Mammary epithelial cell (primary cell): ENCODE measurements at places on chromosomes 6 and 20. TPM values are rescaled to one million over a fixed set of nuclear protein-coding genes. Genes with fewer than 3 reads are reported as not detected.

DNA sequence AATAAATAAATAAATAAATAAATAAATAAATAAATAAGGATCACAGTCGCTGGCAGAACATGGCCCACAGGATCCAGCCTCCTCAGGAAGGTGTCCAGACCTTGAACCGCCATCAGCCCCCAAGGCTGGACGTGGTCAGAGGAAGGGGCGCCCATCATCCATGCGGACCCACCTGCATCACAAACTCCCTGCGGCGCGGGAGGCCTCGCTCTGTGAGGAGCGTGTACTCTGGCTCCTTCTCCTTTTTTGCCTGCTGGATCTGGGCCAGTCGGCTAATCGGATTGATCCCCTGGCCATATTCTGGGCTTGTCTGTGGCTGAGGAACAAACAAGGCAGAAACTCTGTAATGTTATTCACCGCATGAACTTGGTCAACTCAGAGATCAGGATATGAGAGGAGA is 65.2 kb downstream of the STAU1 start:
- no peak for DNase-seq

DNA sequence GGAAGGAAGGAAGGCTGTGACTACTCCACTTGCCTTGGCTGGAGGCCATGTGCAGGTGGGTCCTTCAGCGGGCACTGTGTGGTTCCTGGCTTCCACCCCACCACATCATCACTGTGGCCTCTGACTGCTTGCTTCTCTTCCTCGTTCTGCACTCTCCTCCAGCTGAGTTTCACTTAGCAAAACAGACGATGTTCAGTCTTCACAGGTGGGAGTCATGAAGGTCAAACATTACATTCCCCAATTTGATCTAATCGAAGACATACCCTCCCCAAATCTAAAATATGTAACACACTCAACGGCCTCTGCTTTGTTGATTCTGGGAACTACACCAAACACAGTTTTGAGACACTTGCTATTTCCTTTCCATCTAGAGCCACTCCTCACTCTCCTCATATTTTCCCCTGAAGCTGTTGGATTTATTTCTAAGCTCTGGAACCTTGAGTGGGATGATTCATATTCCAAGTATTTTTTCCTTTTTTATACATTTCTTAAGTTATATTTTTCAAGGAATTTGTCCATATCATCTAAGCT is 132.5 kb upstream of the FOXA2 start:
- no peak for DNase-seq

Gene UBD
- total RNA-seq = not detected

DNA sequence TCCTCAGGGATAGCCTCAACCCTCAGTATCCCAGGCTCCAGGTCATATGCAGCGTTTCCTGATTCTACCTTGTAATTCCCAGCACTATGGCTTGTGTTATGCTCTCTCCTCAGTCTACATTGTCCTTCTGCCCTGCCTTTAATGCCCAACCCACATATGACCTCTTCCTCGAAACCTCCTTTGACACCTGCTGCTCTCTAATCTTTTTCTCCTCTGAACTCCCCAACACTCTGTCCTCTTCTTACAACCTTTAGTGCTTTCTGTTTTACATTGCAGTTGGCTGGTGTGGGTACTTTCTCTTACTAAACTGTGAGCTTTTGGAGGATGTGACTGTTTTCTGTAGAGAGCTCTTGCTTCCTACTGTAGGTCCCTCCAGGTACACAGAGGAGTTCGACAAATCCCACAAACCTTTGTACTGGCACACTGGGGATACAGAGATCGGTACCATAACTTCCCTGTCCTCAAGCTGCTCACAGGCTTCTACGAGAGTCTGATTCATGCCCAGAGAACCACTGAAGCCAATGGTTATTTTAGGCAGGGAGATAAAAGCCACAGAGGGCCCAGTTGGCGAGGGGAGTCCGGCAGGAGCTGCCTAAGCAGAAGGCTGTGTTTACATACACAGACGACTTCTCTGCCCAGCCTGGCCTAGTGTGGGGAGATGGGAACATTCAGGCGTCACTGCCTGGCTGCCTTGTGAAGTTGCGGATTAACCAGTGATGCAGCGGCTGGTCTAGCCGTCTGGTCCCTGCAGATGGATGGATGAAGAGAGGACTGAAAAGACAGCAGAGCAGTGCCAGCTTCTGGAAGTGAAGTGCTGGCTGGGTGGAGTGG is 8.4 kb upstream of the EPB41L1 start:
- no peak for DNase-seq

- DNase-seq = peak; percentile 46
Observed at GRCh38 chr20:23415959-23416583, 5.2 kb downstream of the NAPB start.

Gene POM121L2
- not detected in 2 replicates for total RNA-seq

DNA sequence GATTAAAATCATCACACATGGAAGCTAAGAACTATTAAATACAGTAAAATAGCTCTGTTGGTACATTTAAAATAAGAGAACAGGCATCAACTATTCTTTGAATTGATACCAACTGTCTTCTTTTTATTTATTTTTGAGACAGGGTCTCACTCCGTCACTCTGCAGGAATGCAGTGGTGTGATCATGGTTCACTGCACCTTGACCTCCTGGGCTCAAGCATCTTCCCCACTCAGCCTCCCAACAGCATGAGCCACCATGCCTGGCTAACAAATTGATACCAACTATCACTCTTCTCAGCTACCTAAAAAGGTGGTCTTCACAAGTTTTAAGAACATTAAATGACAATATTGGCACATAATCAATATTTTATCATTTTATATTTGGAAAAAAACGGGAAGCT is 7.8 kb upstream of the PNISR start:
- no peak for DNase-seq

Gene ECT2L
- not detected in 2 replicates for total RNA-seq

Gene EYA4
- total RNA-seq = not detected in 2 replicates

Gene PDE7B
- 0.50 TPM for total RNA-seq

Gene ID1
- 83.0 and 86.1 TPM in 2 replicates for total RNA-seq

Gene FNDC1
- total RNA-seq = 0.05 TPM in 1 of 2 replicates, not detected in the other

- DNase-seq = no peak
Observed at GRCh38 chr6:43938178-43939105, 168.4 kb downstream of the VEGFA start.

DNA sequence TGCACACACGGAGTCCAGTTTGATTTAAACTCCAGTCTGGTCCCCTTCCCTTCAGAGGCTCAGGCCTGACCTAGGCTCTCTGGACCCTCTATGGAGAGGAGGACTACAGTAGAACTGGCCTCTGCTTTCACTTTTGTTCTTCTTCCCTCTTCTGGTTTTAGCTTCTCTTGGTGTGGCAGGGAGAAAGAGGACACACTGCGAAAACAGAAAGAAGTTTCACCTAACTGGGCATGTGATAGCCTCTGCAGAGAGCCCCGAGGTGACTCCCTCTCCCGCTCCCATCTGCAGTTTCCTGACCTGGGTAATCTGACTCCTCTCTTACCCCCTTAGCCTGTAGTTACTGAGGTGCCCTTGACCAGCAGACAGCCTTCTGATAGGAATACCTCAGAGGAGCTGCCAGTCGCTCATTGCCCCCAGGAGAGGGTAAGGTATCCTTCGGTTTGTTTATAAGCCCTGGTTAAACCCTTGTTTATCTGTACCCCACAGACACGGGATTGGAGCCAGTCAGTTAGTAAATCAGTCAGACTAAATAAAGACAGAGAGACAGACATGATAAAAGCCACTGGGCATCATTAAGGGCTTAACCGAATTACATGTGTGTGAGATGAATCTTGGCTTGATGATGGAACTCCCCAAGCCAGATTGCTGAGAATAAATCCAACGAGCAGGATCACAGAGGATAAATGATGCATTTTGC is 12.0 kb upstream of the DTNBP1 start:
- no peak for DNase-seq
